ENCODE measurements at places on chromosomes 5 and 9.
A peak's percentile ranks its signal among the peaks of the same experiment; 100 is the strongest.

GRCh38 chr5:140420665-140421361 lies 19.2 kb downstream of the ANKHD1 start:
- ATAC-seq, result no peak

GRCh38 chr9:112112519-112112918 lies 62.6 kb downstream of the SUSD1 start:
- ATAC-seq, result peak; percentile 69

DNA sequence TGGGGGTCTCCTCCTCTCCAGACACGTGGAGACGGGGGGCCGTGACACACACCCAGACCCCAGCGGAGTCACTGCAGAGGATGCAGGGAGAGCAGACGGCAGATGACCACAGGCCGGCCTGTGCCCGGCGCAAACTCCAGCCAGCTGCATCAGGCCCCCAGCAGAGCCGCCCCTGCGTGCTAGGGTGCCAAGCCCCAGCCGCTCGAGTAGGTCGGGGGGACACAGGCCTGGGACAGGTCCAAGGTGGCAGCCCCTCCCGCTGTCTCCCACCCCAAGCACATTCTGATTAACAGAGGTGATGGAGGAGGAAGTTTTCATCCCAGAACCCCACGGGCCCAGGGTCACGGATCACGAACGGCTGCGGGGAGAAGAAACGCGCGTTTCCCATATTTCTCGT lies 14.4 kb downstream of the NACC2 start:
- no peak for ATAC-seq

DNA sequence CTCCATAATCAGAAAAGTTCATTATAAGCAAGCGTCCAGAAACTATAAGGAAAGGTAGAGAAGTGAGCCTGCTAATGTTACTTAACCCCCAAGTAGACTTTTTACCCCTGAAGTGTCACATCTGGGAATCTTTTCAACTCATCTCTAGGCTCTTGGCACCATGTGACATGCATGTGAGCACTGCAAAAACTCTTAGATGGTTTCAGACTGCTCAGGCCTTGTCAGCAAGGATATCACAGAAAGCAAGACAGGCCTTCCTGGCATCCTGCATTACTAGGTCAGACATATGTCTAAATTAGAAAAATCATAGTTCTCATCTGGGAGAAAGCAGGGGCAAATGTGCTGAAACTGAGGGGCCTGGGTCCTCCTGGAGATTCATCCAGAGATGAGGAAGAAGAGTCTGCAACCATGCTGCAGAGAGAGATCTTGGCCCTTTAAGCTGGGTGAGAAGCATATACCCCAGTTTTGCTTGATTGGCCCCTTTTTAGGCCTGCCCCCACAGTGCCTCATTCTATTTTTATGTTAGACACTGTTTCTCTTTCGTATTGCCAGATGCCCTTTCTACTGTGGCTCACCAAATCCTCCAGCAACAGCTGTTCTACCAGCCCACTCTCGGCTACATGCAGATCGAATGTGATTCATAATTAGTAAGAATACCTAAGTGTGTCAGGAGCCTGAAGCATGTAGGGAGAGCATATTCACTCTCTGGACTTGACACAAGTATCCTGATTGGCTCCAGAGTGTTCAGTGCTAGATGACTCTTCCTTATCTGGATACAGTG lies 19.0 kb downstream of the TMEM8B start:
- ATAC-seq, result peak; percentile 75

DNA sequence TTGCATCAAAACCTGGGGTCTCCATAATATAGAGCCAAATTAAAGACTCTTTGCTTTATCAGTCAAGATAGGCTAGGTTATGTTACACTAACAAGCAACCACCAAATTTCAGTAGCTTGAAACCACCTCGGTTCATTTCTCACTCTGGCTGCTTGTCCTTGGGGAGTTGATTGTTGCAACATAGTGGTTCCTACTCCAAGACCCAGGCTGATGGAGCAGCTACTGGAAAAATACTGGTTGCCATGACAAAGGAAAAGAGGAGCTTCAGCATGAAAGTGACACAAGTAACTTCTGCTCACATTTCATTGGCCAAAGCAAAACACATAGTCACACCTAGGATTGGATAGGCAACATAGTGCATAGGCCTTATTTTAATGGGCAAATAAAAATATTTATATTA lies 18.5 kb upstream of the RCL1 start:
- ATAC-seq, result no peak

Measured in motor neuron (in vitro differentiated cells).